ENCODE measurements at places on chromosomes 16 and 17.
A peak's percentile ranks its signal among the peaks of the same experiment; 100 is the strongest.

DNA sequence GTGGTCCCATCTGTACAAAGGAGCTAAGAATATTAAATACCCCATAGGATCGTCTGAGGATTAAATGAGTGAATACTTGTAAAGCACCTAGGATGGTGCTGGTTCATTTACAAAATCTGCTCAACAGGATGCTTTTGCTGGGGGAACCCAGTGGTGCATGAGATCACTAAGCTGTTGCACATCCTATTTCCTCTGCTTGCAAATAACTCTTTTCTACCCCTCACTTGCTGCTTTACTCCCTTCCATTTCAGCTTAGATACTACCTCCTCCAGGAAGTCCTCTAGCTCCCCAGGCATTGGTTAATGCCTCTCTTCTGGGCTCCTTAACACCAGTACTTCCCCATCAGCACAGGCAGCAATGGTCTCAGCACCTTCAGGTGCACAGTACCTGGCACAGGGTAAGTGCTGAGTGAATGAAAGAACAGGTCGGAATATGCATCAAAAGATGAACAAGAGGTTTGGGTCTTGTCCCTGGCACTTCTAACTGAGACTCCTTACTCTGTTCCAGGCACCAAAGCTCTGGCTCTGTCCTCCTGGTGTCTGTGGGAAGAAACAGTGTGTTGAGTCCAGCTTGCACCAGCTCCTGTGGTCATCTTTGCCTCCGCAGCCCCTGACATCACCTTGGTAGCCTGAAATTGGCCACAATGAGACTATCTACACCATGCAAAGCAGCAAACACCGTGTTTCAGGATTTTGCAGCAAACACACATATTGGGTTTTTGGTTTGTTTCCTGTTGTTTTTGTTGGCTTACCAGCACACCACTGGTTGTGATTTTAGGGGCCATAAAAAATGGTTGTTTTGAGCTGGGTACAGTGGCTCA lies 24.1 kb upstream of the IL21R start:
- DNase-seq = no peak

GRCh38 chr17:80060644-80061043 lies 24.2 kb downstream of the CCDC40 start:
- DNase-seq = no peak

DNA sequence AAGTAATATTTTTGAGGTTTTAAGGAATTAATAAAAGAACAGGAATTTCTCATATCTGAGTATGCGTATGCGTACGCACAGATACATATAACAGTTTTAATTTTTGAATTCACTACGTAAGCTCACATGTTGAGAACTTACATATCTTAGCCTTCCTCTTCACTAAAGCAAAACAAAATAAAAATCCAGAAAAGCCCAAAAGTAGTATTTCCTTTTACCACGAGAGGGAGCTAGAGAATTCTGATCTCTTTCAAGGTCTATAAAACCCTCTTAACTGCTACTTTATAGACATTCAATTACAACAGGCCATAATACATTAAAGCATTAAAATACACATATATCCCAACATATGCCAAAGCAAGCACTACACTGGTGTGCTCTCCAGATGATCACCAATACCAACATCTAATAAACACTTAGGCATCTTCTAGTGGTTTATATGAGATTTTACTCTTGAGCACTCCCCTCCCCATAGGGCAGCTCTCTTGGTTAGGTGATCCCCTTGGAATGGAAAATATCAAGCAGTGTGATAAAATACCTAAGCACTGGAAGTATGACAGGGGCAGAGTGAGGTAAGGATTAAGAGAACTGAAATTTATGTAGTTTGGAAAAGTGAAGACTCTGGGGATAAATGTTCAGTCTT lies 94.0 kb downstream of the SKAP1 start:
- DNase-seq = peak; percentile 69

GRCh38 chr16:84768061-84768807 lies 51.6 kb upstream of the CRISPLD2 start:
- DNase-seq = no peak

DNA sequence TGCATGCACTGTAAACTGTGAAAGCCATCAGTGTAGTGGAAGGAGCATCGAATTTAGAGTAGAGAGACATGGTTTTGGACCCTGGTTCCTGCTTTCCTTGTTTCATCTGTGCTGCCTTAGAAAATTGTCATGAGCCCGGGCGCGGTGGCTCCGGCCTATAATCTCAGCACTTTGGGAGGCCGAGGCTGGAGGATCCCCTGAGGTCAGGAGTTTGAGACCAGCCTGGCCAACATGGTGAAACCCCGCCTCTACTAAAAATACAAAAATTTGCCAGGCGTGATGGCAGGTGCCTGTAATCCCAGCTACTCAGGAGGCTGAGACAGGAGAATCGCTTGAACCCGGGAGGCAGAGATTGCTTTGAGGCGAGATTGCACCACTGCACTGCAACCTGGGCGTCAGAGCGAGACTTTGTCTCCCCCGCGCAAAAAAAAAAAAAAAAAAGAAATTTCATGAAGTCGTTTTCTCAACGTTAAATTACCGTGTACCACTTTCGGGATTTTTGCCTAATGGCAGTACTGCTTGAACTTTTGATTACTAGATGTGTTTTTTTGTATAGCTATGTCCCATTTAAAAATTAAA lies 912 bp downstream of the COQ7 start:
- no peak for DNase-seq

DNA sequence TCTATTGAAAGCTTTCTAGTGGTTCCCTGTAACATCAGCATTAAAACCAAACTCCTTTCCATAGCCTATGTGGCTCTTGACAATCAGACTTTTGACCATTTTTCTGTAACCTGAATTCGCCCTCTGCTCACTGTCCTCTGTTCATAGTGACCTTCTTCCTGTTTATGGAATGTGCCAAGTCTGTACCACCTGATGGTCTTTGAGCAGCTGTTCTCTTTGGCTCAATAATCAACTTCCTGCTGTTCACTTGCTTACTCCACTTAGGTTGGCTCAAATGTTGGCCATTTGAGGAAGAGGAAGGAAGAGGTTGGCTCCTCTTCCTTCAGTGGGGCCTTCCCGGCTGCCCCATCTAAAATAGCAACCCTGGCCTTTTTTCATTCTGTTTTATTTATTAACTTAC lies 251.5 kb downstream of the CA10 start:
- DNase-seq = no peak

- DNase-seq = peak; percentile 36
Measured at GRCh38 chr16:66569827-66570405, 3.7 kb downstream of the CMTM1 start.

DNA sequence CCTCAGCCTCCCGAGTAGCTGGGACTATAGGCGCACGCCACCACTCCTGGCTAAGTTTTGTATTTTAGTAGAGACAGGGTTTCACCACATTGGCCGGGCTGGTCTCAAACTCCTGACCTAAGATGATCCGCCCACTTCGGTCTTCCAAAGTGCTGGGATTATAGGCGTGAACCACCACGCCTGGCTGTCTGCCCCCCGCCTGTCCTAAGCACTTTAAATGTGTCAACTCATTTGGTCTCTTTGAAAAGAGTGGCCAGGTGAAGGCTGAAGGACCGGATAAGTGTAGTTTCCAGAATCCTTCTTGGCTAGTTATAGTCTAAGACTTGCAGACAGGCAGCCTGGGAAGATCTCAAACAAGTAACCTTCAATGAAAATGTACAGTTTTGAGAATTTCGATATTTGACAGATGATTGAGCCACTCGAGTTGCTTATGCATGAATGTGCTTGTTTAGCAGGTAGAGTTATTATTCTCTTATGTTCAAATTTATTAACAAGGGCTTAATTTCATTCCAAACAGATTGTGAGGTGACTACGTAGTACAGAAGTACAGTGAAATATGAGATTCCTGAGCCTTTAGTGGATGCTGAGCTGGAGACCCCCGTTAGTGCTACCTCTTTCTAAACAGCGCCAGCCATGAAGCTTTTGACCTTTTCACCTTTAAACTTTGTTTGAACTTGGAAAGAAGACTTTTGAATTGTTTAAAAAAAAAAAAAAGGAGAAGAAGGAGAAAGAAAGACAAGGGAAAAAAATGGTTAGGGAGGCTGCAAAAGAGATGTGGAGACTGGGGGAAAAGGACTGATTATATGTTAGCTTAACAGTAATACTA lies 164.4 kb upstream of the TBX2 start:
- DNase-seq = no peak

DNA sequence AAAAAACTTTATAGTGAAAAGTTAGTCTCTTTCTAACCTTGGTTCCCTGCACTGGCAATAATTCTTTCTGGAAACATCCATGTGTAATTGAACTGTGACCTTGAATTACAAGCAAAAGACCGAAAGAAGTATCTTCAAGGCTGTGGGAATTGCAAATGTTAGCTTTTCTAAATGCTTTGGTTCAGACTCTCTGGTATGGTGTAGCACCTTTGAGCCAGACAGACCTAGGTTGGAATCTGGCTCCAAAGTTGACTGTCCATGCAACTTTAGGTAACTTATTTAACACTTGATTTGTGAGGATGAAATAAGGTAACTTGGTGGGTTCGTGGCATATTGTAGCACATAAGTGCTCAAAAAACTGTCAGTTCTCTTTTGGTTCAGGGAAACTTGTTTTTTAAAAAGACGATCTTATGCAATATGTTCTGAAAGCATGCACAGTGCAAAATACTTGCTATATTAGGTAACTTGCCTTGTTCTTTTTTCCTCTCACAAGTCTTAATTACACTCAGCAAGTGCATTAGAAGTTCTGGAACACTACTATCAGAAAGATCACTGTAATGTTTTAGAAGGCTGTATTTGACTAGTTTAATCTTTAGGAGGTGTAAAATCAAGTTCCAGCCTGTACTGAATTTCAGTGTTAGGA lies 46.3 kb downstream of the TANGO6 start:
- no peak for DNase-seq

- DNase-seq = no peak
Measured at GRCh38 chr16:9094011-9094846, 2.8 kb downstream of the HAPSTR1 start.

- DNase-seq = no peak
Measured at GRCh38 chr16:66849021-66849420, 4.8 kb downstream of the CA7 start.

DNA sequence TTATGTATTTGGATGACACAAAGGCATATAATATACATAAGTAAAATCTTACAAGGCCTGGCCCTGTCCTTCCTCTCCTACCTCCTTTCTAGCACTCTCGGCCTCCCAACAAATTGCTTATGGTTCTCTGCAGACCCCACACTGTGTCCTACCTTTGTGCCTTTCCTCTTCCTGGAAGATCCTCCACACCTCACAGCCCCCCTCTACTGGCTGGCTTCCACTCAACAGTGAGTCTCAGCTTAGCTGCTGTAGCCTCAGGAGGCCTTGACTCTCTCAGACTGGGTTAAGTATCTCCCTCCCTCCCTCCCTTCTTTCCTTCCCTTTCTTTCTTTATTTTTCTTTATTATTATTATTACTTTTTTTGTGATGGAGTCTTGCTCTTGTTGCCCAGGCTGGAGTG lies 8.3 kb upstream of the SLC52A1 start:
- DNase-seq = no peak
